ENCODE measurements at places on chromosomes 1 and 21. TPM values are rescaled to one million over a fixed set of nuclear protein-coding genes. Genes with fewer than 3 reads are reported as not detected.

Gene CD34
- total RNA-seq: 0.82 TPM

Gene CD101
- 0.82 TPM for total RNA-seq

Gene PAQR7
- 8.6 TPM for total RNA-seq

- no peak for DNase-seq
These were observed 93.5 kb downstream of the PRKAB2 start for GRCh38 chr1:147078606-147079399.

DNA sequence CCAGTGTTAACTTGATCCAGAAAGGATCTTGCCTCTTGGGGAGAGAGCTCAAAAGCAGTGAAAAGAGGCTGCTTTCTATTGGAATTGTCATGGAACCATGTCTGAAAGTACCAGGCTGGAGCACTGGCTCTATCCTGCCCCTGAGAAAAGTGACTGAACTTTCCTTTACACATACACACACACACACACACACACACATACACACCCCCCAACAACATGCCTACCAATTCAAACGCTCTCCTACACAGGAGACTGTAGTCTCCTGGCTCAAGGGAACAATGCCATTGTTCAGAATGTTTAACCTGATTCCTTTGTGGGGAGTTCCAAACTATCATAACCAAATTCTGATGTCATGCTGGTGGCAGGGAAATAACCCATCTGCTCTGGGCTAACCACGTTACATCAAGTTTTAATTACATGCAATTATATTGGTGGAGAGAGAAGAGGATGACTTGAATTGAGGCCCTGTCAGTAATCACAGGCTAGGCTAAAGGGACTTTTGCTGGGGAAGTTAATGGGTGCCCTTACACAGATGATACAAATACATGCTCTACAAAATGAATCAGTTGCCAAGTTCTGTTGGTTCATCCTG lies 52.3 kb upstream of the DUSP10 start:
- no peak for DNase-seq

GRCh38 chr1:214270097-214270650 lies 10.8 kb upstream of the SMYD2 start:
- DNase-seq: no peak

- no peak for DNase-seq
These were observed 9.9 kb upstream of the C1QA start for GRCh38 chr1:22626237-22627157.

DNA sequence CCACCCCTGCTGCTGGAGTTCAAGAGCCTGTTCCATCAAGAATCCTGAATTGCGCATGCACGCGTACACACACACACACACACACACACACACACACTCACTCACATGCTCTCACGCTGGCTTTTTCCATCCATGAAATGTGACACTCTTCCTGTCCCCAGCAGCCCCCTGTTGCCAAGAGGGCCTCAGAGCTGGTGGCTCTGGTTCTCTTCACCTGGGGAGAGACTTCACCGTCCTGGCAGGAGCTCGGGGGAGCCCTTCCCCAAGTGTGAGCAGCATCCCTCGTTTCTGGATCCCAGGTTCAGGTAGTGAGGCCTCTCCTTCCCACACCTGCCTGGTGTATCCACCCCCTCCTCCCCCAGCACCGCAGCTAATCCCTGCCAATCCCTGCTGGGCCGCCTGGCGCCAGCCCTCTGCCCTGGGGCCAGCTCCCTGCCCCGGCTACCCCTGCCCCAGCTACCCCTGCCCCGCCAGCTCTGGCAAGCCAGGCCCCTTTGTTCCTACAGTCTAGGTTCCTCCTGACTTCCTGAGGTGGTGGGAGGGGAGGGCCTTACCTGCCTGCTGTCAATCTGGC lies 9.9 kb downstream of the PLOD1 start:
- DNase-seq: no peak

DNA sequence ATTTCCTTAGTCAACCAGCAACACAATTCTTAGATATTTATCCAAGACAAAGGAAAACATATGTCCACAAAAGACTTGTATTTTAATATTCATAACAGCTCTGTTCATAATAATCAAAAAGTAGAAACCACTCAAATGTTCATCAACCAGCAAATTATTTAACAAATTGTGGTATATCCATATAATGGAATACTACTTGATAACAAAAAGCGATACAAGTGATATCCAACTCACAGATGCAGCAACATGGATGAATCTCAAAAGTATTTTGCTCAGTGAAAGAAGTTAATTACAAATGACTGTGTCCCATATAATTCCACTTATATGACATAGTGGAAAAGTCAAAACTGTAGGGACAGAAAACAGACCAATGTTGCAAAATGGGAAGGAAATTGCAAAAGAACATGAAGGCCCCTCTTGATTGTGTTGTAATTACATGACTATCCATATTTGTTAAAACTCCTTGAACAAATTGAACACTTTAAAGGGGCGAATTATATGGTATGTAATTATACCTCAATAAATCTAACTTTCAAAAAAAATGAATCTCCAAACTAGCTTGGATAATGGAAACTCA lies 116.9 kb downstream of the EDEM3 start:
- DNase-seq: no peak
